ENCODE measurements at places on chromosomes 1 and 21. TPM values are rescaled to one million over a fixed set of nuclear protein-coding genes. Genes with fewer than 3 reads are reported as not detected.
A peak's percentile ranks its signal among the peaks of the same experiment; 100 is the strongest.

Gene CCDC17
- total RNA-seq: 1.4 TPM

Gene FCRLA
- total RNA-seq: not detected

Gene LDLRAP1
- total RNA-seq: 21.1 TPM

Gene CLDN17
- total RNA-seq: not detected

Gene SAMSN1
- total RNA-seq: 82.6 TPM

Gene TMEM269
- total RNA-seq: 0.20 TPM

Gene GPR25
- 0.44 TPM for total RNA-seq

DNA sequence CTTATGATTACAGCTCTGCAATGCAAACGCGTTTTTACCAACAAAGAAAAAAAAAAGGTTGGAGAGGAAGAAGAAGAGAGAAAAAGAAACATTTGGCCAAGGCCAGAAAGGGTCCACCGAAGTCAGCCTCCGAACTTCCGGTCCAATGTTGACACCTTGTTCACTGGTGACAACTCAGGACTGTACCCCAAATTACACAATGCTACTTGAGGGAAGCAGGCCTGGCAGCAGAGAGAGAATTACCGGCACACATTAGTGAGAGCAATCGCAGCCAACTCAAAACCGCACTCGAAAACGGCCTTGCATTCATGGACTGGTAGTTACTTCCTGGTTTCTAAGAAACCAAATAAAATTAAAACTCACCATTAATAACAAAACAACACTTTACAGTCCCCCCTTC lies 652.5 kb downstream of the KIF26B start:
- H3K4me1 ChIP-seq: no peaks in the 10 kb centered on the region
- no peak overlapping the region for H3K27ac ChIP-seq
- no peak for DNase-seq
- H3K4me3 ChIP-seq: no peak overlapping the region
- no peaks in the 10 kb centered on the region for H3K36me3 ChIP-seq

DNA sequence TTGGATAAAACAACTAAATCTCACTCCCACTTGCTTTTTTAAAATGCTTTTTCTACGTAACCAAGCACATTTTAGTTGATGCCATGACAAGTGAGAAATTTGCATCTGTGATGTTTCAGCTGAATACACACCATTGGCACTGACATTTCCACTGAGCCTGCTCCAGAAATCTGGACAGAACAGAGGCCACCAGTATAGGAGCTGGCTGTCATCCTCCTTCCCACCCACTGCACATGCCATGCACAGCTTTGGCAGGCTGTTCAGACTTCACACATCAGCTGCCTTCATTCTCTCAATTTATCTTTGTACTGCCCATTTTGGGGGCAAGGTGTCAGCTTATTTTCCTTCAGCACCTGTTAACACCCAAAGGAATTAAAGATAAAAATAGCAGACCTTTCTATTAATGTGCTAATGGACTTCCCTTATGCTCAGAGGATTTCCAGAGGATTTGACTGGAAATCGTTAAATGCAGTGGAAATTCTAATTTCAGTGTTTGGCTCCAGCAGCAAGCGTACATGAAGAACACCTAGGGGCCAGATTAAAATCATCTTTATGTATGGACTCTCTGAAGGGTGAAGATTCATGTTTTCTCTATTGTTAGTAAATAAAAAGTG lies 12.9 kb upstream of the PODN start:
- H3K27ac ChIP-seq: no peak overlapping the region
- H3K4me3 ChIP-seq: no peak overlapping the region
- no peaks in the 10 kb centered on the region for H3K4me1 ChIP-seq
- no peaks in the 10 kb centered on the region for H3K27me3 ChIP-seq
- no peaks in the 10 kb centered on the region for H3K36me3 ChIP-seq
- no peak for DNase-seq

DNA sequence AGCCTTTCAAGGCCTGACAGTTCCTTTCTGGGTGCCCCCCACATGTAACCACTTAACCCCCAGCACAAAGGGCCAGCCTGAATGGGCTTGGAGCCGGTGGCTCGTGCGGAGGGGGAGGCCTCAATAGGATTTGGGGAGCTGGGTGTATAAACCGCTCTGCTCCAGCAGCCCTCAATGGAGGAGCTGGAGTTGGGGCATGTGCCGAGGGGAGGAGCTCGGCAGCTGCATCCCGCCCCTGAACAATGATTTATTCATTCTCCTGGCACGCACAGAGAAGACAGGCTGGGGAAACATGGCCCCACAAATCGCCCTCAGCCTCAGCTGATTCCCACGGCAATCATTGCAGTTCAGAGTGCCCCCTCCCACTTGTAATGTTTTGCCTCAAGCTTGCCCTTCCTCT lies 6.9 kb upstream of the C1orf216 start:
- no peak overlapping the region for H3K27ac ChIP-seq
- H3K36me3 ChIP-seq: no peaks in the 10 kb centered on the region
- H3K27me3 ChIP-seq: no peaks in the 10 kb centered on the region
- no peaks in the 10 kb centered on the region for H3K4me1 ChIP-seq
- no peak for DNase-seq

- DNase-seq: no peak
- H3K27me3 ChIP-seq: no peaks in the 10 kb centered on the region
- H3K4me1 ChIP-seq: no peaks in the 10 kb centered on the region
These were observed 275.5 kb upstream of the FMN2 start for GRCh38 chr1:239816081-239816782.

DNA sequence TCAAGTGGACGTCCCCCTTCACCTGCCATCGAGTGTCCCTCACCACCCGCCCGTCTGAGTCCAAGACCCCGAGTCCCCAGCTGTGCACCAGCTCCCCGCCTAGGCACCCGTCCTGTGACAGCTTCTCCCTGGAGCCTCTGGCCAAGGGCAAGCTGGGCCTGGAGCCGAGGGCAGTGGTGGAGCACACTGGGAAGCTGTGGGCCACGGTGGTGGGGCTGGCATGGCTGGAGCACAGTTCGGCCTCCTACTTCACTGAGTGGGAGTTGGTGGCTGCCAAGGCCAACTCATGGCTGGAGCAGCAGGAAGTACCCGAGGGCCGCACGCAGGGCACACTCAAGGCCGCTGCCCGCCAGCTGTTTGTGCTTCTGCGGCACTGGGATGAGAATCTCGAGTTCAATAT lies 63.2 kb downstream of the VWA5B1 start:
- no peak for DNase-seq
- no peaks in the 10 kb centered on the region for H3K36me3 ChIP-seq
- no peak overlapping the region for H3K4me3 ChIP-seq
- no peaks in the 10 kb centered on the region for H3K4me1 ChIP-seq

DNA sequence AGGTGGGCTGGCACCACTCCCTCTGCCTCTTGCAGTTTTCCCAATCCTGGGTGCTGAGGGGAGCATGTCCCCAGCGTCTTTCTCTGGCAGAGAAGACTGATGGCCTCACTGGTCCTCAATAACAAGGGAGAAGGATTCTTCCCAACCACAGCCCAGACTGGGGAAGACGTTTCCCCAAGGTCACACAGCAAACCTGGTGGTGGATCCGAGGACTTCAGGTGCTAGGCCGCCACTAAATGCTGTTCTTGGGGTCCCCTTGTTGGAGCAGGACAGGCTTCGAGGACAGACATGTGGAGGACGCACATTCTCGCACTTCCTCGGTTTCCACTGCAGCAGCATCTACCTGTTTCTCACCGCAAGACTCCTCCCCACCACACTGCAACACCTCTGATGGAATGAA lies 30.9 kb upstream of the PAX7 start:
- no peak overlapping the region for H3K4me3 ChIP-seq
- DNase-seq: no peak
- H3K36me3 ChIP-seq: no peaks in the 10 kb centered on the region
- peaks cover 4% of the 10 kb centered on the region for H3K27me3 ChIP-seq
- no peak overlapping the region for H3K27ac ChIP-seq

- H3K36me3 ChIP-seq: no peaks in the 10 kb centered on the region
- H3K4me3 ChIP-seq: peak overlapping the region; percentile 69
- H3K27ac ChIP-seq: peak overlapping the region; percentile 69
- peaks cover 14% of the 10 kb centered on the region for H3K4me1 ChIP-seq
- no peak for DNase-seq
These were observed 609 bp downstream of the PIGK start for GRCh38 chr1:77218477-77219165.

DNA sequence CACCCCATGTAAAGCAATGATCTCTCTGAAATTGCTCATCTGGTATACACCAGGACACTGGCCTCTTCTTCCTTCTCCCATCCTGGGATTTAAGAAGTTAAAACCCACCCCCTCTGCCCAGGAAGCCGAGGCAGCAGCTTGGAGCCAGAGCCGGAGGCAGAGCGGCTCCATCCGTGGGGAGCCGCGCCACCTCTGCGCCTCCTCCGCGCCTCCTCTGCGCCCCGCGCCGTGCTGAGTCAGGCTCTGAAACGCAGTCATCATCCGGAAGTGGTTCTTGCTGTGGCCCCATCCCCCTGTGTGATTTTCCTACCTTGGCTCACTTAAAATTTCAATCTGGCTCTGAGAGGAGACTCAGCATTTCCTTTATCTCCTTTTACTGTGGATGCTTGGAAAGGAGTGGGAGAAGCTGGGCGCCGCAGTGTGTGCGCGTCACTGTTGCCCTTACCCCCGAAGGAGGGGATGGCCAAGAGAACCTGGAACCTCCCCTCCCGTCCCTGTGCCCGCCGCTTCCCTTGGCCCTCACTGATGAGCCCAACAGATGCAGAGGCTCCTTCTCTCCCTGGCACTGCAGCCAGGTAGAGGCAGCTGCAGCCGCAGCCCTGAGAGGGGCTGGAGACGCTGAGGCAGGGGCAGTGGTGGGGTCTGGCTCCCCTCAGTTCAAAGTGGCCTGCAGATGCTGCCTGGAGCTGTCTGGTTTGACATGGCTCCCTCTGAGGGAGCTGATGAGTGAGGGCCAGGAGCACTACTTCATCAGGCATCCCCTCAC lies 15.3 kb upstream of the NPHP4 start:
- peak; percentile 17 for DNase-seq
- H3K27ac ChIP-seq: no peak overlapping the region
- peaks cover 4% of the 10 kb centered on the region for H3K4me1 ChIP-seq
- no peaks in the 10 kb centered on the region for H3K27me3 ChIP-seq
- no peak overlapping the region for H3K4me3 ChIP-seq

GRCh38 chr1:184254849-184255248 lies 132.0 kb upstream of the C1orf21 start:
- no peaks in the 10 kb centered on the region for H3K4me1 ChIP-seq
- H3K27ac ChIP-seq: no peak overlapping the region
- no peaks in the 10 kb centered on the region for H3K27me3 ChIP-seq

GRCh38 chr1:96073100-96073499 lies 648.5 kb upstream of the PTBP2 start:
- no peak overlapping the region for H3K4me3 ChIP-seq
- H3K27me3 ChIP-seq: no peaks in the 10 kb centered on the region
- H3K4me1 ChIP-seq: no peaks in the 10 kb centered on the region
- DNase-seq: no peak
- no peak overlapping the region for H3K27ac ChIP-seq

- no peaks in the 10 kb centered on the region for H3K27me3 ChIP-seq
- no peaks in the 10 kb centered on the region for H3K36me3 ChIP-seq
- peak overlapping the region; percentile 57 for H3K27ac ChIP-seq
- H3K4me1 ChIP-seq: peaks cover 50% of the 10 kb centered on the region
- no peak for DNase-seq
These were observed 4.2 kb upstream of the CCT8 start for GRCh38 chr21:29077651-29078090.

DNA sequence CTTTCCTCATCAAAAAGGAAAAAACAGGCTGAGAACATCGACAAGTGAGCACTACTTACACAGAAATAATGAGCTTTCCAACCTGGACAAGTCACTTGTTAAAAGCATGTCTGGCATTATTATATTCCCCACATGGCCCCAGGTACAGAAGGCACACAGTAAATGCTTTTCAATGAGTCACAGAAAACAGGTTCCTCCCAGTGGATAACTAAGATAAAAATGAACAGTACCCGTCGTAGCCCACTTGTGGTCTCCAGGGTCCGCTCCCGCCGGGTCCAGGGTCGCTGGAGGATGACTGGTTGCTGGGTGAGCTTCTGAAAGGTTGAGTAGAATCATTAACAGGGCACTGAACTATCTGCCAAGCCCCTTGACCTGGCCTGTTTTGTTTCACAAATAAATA lies 186.6 kb downstream of the SIPA1L2 start:
- H3K4me3 ChIP-seq: no peak overlapping the region
- no peak overlapping the region for H3K27ac ChIP-seq
- H3K36me3 ChIP-seq: no peaks in the 10 kb centered on the region
- H3K27me3 ChIP-seq: no peaks in the 10 kb centered on the region

DNA sequence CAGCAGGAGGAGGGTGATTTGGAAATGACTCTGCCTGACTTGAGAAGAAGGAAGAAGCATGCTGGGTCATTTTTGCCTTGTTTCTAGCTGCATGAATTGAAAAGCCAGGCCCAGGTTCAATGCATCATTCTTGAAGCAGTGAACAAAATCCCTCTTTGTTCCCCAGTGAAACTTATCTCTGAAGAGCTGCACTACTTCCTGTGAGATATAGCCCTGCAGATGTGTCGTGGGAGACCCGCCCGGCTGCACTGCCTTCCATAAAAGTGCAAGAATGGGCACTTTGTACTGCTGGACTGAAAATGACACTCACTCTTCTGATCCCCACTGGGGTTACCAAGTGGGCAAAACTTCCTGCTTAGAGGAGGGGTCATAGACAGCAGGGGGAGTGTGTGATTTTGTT lies 249.2 kb upstream of the NFIA start:
- no peaks in the 10 kb centered on the region for H3K27me3 ChIP-seq
- H3K27ac ChIP-seq: no peak overlapping the region
- H3K4me3 ChIP-seq: no peak overlapping the region
- H3K4me1 ChIP-seq: no peaks in the 10 kb centered on the region
- no peaks in the 10 kb centered on the region for H3K36me3 ChIP-seq

DNA sequence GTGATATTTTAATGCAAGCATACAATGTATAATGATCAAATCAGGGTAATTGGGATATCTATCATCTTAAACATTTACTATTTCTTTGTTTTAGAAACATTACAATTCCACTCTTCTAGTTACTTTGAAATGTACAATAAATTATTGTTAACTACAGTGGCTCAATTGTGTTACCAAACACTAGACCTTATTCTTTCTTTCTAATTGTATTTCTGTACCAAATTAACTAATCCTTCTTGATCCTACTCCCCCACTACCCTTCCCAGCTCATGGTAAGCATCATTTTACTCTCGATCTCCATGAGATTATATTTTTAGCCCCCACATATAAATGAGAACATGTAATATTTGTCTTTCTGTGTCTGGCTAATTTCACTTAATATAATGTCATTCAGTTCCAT lies 95.0 kb upstream of the MROH9 start:
- no peak overlapping the region for H3K4me3 ChIP-seq
- H3K36me3 ChIP-seq: no peaks in the 10 kb centered on the region
- no peak overlapping the region for H3K27ac ChIP-seq
- no peaks in the 10 kb centered on the region for H3K27me3 ChIP-seq
- H3K4me1 ChIP-seq: no peaks in the 10 kb centered on the region

- DNase-seq: peak; percentile 91
- H3K27ac ChIP-seq: peak within 1 kb of the TSS; percentile 86
- peak within 1 kb of the TSS; percentile 74 for H3K4me3 ChIP-seq
These were observed at the start of gene LRRC8C for GRCh38 chr1:89632657-89633247. LRRC8C (plus strand) TSS chr1:89633120; CDS start chr1:89686474, 53,354 bp downstream.

GRCh38 chr1:87236585-87236984 lies 92.1 kb upstream of the LMO4 start:
- no peak for DNase-seq
- no peak overlapping the region for H3K4me3 ChIP-seq
- no peaks in the 10 kb centered on the region for H3K36me3 ChIP-seq
- H3K27me3 ChIP-seq: no peaks in the 10 kb centered on the region
- H3K4me1 ChIP-seq: no peaks in the 10 kb centered on the region
